Urothelium cell line (cell line): ENCODE measurements at places on chromosomes 5 and 9.

DNA sequence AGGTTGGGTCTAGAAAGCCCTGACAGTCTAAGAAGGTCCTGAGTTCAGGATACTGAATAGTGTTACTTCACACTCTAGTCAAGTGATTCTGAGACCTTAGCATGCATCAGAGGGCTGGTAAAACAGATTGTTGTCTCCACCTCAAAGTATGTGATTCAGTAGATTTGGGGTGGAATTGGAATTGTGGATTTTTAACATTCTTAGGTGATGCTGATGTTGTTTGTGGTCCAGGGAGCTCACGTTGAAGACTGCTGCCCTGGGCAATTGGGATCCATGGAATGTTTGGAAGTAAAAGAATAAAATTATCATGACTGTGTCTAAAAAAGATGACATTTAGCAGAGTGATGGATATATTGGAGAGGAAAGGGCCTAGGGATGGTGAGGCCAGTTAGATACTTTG is 75.6 kb downstream of the VCAN start:
- no peak for DNase-seq

DNA sequence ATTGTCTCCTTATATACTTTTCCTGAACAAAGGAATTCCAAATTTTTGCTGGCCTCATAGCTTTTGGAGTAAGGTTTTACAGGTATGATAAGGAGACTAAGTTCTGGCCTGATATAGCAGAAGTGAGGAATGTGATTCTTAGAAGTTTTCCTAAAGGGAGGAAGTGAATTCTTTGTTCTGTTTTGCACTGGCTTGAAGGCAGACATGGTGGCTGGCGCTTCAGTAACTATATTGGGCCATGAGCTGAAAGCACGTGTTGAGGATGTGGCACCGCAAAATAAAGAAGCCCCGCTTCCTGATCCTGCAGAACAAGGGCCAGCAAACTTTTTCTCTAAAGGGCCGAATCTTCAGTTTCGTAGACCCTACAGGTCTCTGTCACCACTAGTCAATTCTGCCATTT is 224.2 kb downstream of the SNX18 start:
- DNase-seq = no peak

- no peak for DNase-seq
Observed at GRCh38 chr5:96120120-96120519, 158.5 kb upstream of the ELL2 start.

DNA sequence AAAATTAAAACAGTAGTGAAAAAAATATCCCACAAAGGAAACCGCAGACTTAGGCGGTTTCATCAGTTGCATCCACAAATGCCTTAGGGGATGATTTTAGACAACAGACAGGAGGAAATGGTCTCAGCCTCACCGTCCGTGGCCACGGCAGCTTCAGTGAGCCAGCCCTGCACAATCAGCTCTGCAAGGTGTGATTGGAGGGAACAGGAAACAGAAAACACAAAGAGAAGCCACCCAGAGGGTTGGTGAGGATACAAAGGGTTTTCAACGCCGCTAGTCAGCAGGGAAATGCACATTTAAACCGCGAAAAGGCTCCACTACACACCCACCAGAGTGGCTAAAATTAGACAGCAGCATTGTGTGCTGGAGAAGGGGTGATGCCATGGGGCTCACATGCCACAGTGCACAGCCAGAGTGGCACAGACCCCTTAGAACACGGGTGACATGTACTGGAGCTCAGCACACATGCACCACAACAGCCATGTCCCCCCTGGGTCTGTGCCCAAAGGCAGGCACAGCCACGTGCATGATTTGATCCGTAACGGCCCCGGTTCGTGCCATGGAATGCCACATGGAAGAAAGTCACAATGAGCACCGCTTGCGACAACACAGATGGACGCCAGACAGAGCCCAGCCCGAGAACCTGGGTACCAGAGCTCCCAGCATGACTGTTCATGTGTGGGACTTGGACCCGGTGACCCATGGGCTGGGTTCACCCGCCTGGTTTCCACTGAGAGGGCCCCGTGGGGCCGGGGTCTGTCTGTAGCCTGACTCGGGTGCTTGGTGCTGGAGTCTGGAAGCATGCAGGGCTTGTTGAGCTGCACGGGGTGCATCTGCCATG is 18.3 kb upstream of the TERT start:
- no peak for DNase-seq

DNA sequence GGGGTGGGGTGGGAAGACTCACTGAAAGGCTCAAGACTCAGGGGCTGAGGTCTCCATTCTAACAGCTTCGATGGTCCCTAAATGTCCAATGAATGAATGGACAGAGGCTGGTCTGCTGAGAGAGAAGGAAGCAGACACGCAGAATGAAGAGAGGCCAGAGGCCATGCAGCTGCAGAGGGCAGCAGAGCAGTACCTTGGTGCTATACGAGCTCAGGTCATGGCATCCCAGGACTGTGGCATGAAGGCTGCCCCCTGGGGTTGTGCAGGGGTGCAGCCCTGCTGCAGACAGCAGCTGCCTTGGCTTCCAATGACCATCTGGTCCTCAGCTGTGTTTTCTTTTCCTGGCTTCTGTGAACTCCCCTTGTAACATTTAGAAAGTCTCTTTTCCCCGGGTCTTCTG is 15.2 kb upstream of the CORO2A start:
- no peak for DNase-seq

- DNase-seq = no peak
Observed at GRCh38 chr5:146334074-146334533, 4.5 kb upstream of the POU4F3 start.

- DNase-seq = no peak
Observed at GRCh38 chr9:126707083-126707482, 93.4 kb downstream of the LMX1B start.
